ENCODE measurements at places on chromosomes 13 and 19.

GRCh38 chr13:54165581-54166215 lies 1137.1 kb downstream of the OLFM4 start:
- DNase-seq: no peak

GRCh38 chr19:35715981-35716800 lies 1.6 kb upstream of the KMT2B start:
- no peak for DNase-seq

- DNase-seq: no peak
Measured at GRCh38 chr13:45102136-45102507, 18.2 kb upstream of the GTF2F2 start.

- DNase-seq: no peak
Measured at GRCh38 chr13:80359778-80360452, 19.0 kb upstream of the SPRY2 start.

DNA sequence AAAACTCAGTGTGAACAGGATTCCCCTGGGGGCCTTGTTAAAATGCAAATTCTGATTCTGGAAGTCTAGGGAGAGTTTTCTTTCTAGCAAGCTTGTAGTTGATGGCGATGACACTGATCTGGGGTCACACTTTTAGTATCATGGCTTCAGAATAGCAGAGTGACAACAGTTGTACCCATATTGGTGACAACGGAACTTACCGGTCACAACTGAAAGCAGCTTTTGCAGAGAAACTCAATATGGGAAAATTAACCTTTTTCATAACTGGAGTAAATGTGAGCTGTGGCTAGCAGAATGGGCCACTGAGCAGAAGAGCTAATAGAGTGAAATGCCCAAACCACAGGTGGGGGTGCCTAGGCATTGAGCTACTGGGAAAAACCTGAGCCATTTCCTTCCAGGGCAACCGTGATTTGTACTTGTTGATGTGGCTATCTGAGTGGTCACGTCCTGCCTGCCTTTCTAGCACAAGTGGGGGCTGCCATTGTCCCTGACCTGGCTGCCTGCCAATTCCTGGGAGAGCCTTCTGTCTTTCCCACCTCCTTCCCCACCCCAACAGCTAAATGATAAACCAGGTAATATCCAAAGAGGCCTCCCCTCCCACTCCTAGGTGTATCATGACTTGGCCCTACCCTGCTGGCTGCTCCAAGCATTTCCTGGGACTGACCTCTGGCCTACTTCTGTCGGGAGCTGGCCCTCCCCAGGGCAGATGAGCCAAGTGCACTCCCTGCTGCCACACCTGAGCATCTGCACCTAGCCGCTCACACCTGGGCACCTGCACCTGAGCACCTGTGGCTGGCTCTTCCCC lies 1.7 kb upstream of the SLC10A2 start:
- no peak for DNase-seq

DNA sequence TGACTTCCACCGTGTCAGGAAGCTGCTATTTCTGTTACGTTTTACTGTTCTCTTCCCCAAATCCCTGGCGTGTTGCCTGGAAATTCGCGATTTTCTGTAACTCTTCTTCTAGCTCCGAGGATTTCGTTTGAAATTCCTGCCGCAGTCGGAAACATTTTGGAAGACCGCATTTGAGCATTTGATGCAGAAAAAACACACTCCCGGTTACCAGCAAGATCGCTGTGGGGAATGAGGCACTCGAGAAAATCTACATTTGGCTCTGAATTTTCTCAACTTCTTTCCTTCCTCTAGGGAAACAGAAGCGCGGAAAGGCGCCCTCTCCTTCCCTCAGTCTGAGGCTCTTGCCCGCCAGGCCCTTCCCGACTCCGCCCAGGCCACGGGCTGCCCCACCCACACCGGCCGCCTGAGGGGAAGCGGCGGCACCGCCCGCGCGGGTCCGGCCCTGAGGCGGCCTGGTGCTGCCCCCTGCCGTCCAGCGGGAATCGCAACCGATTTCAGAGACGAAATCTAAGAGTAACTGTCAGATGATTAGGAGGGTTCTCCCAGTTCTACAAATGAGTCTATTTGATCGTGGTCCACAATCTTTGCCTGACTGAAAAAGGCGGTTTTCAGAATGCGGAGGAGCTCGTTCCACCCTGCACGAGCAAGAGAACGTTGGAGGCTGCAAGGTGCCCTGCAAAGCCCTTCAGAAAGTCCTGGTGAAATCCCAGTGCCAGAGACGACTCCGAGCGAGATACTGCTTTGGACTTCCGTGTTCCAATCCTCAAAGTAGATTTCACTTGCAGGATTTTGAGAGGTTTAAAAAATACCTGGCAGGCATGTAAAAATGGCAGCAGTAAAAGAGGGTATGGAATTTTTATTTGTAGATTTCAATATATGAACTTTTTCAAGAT lies 18.4 kb upstream of the TUBGCP3 start:
- peak; percentile 87 for DNase-seq

- no peak for DNase-seq
Measured at GRCh38 chr19:4354282-4354681, 10.9 kb downstream of the MPND start.

GRCh38 chr13:77883328-77883727 lies 35.3 kb downstream of the EDNRB start:
- no peak for DNase-seq

DNA sequence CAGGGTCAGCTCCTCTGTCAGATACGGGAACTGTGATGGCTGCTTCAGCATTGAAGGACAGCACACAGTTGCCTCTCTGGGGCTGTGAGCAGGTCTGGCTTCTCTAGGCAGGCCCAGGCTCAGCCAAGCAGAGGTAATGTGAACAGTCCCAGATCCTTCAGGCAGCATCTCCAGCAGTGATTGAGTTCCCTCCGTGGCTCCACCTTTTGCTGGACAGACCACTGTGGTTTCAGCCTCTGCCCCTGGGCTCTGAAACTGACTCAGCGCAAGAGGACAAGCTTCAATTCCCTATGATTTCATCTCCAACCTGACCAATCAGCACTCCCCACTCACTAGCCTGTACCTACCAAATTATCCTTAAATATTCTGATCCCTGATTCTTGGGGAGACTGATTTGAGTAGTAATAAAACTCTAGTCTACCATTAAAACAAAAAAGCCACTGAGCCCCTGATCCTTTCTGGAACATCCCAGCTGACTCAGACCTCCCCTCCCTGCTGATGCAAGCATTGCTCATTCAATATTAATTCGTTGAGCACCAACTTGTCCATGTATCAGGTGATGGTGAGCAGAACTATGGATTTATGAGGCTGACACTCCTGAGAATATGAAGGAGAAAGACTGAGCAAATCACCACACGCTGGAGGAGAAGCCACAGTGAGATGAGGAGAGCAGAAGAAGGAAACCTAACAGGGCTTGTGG lies 16.7 kb downstream of the GSX1 start:
- no peak for DNase-seq

DNA sequence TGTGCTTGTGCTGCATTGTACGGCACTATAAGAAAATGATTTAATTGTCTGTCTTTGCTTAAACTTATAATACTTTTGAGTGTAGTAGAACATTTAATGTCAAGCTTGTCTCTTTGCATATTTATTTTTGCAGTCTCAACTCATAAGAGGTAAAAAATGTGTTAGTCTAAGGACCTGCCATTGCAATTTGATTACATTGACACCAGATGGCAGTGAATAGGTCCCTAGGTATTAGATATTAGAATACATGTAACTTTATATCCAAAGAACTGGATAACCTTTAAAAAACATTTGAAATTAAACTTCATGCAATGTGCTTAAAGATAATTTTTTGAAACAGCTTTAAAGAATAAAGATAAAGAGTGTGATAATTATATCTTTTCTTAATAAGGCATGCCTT lies 1421.3 kb downstream of the OLFM4 start:
- DNase-seq: no peak

- DNase-seq: no peak
Measured at GRCh38 chr13:37074703-37075102, 15.2 kb upstream of the SUPT20H start.

GRCh38 chr19:28859811-28860210 lies 353.1 kb downstream of the UQCRFS1 start:
- DNase-seq: no peak

- DNase-seq: no peak
Measured at GRCh38 chr13:28438598-28439334, 56.2 kb downstream of the FLT1 start.

GRCh38 chr19:49594993-49595818 lies 4.2 kb downstream of the PRR12 start:
- no peak for DNase-seq

- peak; percentile 42 for DNase-seq
Measured at GRCh38 chr19:42528354-42529247, at the start of gene CEACAM1. CEACAM1 (minus strand) TSS chr19:42528481; CDS start chr19:42528374, 107 bp downstream.

- DNase-seq: no peak
Measured at GRCh38 chr13:69566104-69566716, 541.4 kb upstream of the ATXN8OS start.
